Lower lobe of right lung (tissue), 2 donors: ENCODE measurements at places on chromosomes 4 and X. TPM values are rescaled to one million over a fixed set of nuclear protein-coding genes. Genes with fewer than 3 reads are reported as not detected.

GRCh38 chrX:72436010-72436409 is 130.3 kb upstream of the CITED1 start:
- no peak for DNase-seq

- no peak for DNase-seq
Observed at GRCh38 chr4:125486351-125486750, 171.6 kb downstream of the FAT4 start.

BMPR1B gene
- 6.0 TPM for total RNA-seq

PLP1 gene
- total RNA-seq: 0.59 TPM

DNA sequence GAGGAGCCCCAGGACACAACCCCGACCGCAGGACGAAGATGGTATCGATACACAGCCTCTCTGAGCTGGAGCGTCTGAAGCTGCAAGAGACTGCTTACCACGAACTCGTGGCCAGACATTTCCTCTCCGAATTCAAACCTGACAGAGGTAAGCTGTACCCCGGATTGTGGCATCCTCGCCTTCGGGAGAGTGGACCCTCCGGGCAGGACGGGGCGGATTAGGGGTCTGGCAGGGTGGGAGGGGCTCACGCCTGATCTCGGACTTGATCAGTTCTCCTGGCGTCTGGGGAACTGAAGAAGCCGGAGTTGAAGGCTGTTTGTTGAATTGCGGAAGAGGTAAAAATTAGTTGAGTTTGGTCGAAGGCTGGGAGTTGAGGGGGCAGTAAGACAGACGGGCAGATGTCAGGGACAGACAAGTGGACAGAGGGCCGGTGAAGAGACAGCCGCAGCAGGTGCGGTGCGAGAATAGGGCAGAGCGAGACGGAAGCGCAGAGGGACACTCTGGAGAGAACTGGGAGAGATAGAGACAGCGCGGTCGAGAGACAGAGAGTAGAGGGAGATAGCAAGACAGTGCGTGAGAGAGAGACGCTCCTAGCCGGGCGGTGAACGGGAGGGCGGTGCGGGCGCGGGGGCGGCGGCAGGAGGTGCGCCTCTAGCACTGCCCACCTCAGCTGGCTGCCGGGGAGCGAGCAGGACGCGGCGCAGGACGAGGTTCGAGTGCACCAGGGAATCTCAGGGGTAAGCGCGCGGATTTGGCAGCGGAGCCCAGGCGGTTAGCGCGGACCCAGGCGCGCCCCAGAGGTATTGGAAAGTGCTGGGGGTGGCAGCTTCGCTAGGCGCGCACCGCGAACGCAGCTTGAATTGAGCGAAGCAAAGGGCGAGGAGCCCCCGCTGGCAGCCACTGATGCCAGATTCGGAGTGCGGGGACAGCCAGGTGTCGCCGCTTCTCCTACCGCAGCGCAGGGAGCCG is 23.9 kb downstream of the ARHGAP36 start:
- no peak for DNase-seq

GRCh38 chr4:157977086-157977485 is 195.7 kb downstream of the GASK1B start:
- no peak for DNase-seq

DNA sequence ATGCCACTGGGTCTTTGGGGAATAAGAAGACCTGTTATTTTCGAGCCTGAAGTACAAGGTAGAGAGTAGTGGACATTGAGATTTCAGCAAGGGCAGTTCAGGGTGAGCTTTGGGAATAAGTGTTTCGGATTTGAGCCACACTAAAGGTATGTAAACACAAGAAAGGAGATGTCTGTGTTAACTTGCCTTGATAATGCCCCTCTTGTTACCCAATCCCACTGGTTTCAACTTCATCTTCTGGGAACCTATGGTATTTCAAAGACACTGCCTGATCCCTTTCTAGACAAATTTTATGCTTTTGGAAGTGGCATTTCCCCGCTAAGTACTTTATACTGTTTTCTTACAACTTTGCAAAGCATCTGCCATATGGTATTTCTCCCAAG is 79.4 kb downstream of the SLC9A6 start:
- no peak for DNase-seq

DNA sequence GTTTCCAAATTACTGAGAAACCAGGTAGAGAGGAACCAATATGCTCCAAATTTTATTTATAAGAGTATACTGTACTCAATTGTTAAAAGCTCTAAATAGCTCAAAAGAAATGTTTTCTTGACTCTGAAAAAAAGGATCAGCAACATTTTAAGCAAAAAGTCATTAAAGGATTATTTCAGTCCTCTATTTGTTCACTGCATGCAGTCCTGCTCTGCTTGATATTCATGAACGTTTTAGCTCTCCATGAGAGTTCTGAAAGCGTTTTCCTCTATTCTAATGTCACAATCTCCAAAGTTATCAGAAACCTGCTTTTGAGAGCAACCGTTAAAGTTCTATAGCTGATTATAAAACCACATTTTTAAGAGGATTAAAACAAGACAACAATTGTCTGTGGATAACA is 110.5 kb downstream of the APOOL start:
- no peak for DNase-seq

FGF2 gene
- total RNA-seq: 8.1 TPM
